Hematopoietic multipotent progenitor cell (in vitro differentiated cells): ENCODE measurements at places on chromosomes 7 and 10. TPM values are rescaled to one million over a fixed set of nuclear protein-coding genes. Genes with fewer than 3 reads are reported as not detected.

- no peak for DNase-seq
These were observed 132.2 kb downstream of the PRKG1 start for GRCh38 chr10:51206500-51206899.

- no peak for DNase-seq
These were observed 18.2 kb downstream of the PAXIP1 start for GRCh38 chr7:154984601-154985188.

DNA sequence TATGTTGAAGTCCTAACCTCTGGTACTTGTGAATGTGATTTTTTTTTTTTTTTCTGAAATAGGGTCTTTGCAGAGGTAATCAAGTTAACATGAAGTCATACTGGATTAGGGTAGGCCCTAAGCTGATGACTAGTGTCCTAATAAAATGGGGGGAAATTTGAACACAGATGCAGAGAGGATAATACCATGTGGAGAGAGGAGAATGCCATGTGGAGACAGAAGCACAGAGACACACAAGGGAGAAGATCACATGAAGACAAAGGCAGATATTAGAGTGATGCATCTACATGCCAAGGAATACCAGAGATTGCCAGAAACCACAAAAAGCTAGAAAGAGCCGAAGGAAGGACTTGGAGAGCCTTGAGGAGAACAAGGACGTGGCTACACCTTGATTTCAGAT is 28.5 kb upstream of the ARMC3 start:
- no peak for DNase-seq

Gene TUBB8
- total RNA-seq = not detected

DNA sequence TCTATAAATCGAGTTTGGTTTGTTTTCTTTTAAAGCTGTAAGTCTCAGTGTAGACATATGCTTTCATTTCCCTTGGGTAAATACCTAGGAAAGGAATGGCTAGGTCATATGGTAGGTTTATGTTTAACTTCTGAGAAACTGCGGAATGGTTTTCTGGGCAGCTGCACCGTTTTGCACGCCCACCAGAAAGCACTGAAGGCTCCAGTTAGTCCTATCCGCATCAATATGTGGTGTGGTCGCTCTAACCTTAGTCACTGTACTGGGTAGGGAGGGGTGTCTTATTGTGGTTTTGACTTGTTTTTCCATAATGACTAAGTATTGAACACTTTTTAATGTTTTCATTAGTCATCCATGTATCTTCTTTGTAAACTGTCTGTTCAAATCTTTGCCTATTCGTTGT is 279.5 kb upstream of the AKR1E2 start:
- DNase-seq = no peak

Gene ITIH2
- total RNA-seq = not detected

- DNase-seq = no peak
These were observed 36.2 kb downstream of the WBP1L start for GRCh38 chr10:102779680-102780526.

GRCh38 chr10:42790835-42791234 is 8.2 kb downstream of the BMS1 start:
- no peak for DNase-seq

- no peak for DNase-seq
These were observed 84.3 kb downstream of the CUL2 start for GRCh38 chr10:35005868-35006267.

Gene WDR86
- total RNA-seq = 1.1 TPM

Gene VWDE
- total RNA-seq = 7.5 TPM

Gene RELN
- not detected for total RNA-seq

GRCh38 chr10:113290137-113290536 is 262.7 kb upstream of the HABP2 start:
- DNase-seq = no peak

DNA sequence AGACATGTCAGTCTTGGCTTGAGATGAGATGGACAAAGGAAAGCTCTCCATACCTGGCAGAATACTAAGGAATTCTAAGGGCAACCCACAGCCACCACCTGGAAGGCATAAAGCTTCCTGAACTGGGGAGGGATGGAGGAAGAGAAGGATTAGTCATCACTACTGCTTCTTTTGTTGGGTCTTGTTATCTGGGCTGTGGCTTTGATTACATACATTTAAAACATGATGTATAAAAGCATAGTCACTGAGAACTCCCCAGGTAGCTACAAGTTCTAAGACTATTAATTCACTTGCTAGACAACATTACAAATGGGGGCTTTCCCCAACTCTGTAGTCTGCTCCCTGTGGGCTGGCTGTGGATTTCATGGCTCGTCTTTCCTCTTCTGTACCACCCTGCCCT is 58.2 kb downstream of the RBM33 start:
- no peak for DNase-seq

DNA sequence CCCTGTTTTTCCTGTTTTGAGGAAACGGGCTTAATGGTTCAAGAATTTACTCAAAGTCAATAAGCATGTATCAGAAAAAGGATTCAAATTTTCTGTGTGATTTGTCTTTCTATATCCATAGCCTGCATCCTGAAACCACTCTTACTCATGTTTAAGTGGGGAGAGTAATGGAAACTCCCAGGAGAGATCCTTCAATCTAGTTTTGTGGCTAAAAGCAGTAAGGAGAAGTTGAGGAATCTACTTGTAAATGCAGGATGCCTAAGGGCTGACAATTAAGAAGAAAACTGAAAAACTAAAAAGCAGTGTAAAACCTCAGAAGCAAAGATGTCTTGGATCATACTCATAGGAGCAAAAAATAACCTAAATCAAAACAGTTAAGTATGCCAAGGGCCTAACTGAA is 68.1 kb upstream of the GRID1 start:
- no peak for DNase-seq

DNA sequence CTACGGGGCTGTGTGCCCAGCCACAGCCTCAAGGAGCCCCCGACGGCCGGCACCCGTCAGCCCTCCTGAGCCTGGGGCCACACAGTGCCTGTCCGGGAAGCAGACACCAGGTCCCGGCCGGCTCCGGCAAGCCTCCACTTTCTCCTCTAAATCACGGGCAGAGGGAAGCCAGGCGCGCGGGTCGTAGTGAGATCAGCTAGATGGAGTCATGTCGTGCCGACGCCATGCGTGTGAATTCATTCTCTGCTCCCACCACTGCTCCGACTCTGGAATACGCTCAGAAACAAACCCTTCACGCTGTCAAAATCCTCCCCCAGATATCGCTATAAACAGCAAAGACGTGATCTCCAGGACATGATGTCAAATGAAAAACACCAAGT is 93.7 kb upstream of the DNAAF5 start:
- DNase-seq = no peak

GRCh38 chr10:31759124-31759798 is 169.4 kb downstream of the ARHGAP12 start:
- peak; percentile 12 for DNase-seq

GRCh38 chr7:12985228-12985627 is 297.8 kb downstream of the ARL4A start:
- DNase-seq = no peak

DNA sequence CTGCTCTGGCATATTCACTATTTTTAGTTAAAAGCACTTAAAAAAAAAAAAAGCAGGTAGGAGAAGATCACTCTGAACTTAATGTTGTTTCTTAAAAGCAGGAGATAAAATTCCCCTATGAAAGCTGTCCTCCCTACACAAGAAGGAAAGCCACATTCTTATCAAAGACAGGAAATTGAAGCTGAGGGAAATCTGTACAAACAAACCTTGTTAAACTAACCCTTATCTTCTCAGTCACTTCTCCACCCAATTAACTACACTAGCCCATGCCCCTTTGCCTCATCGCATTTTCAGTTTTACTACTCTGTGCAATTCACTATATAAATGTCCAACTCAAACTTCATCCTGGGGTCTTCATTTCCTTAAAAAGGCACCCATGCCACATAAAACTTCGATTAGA is 2.7 kb upstream of the CDCA7L start:
- DNase-seq = no peak

Gene NEUROD6
- total RNA-seq = not detected

Gene MCMBP
- total RNA-seq = 28.5 TPM

DNA sequence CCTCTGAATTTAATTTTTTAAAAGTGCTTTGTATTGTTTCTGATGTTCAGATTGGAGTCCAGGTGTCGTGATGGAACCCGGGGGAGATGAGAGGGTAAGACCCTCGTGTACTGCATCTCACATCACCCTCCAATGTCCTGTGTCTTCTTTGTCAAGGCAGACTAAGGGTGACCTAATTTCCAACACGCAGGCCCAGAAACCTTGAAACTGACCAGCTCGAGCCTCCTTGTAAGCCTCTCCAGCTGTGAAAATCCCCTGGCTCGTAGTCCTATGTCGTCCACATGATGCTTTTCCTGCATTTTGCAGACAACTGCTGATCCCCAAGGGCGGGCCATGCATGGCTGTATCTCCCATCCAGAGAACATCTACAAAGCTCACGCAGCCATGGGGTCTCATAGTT is 220.2 kb downstream of the ARHGAP12 start:
- DNase-seq = no peak

GRCh38 chr10:91339729-91340128 is 70.4 kb upstream of the HECTD2 start:
- no peak for DNase-seq

Gene CNNM1
- total RNA-seq = 1.9 TPM

Gene IQCE
- 4.6 TPM for total RNA-seq

DNA sequence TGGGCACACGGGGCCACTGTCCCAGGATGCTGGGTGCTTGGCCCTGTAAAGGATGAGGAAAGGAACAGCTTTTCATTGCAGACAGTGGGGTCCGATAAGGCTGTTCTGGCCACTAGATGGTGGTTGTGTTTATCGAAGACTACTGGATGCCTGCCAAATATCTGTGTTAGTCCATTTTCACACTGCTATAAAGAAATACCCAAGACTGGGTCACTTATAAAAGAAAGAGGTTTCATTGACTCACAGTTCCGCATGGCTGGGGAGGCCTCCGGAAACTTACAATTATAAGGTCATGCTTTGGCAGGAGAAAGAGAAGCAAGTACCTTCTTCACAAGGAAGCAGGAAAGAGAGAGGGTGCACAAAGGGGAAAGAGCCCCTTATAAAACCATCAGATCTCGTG is 32.2 kb upstream of the GARS1 start:
- DNase-seq = no peak

DNA sequence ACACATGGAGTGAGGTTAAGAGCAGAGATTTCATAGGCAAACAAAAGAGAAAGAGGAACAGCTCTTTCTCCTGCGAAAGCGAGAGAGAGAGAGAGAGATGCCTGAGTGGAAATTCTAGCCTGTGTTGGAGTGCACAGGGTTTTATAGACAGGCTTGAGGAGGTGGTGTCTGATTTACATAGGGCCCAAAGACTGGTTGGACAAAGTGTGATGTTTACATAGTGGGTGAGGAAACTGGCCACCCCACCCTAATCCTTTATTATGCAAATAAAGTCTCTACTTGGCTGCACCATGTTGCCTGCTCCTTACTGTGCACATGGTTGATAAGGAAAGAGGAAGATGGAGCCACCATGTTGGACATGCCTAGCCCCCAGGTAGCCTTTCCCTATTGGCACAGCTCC is 967.8 kb upstream of the SORCS1 start:
- no peak for DNase-seq

Gene ANKRD26
- 2.4 TPM for total RNA-seq

- DNase-seq = no peak
These were observed 3.9 kb downstream of the BRAT1 start for GRCh38 chr7:2551418-2551817.

- no peak for DNase-seq
These were observed 18.6 kb upstream of the GATA3 start for GRCh38 chr10:8035641-8036470.

GRCh38 chr7:5248201-5248885 is 34.4 kb upstream of the SLC29A4 start:
- DNase-seq = no peak

DNA sequence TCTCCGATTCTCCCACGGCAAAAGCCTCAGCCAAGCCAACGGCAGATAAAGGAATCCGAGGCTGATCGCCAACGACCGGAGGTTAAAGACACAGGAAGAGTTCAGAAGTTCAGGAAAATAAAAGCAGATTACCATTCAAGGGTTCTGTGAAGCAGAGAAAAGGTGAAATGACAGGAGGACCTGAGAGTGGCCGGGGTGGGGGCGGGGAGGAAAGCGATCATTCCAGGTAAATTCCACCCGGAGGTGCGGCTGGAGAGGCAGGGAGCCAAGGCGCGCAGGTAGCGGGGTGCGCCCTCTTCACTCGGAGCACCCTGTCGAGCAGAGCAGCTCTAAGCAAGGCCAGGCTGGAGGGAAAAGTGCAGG is 35.3 kb upstream of the SEPHS1 start:
- DNase-seq = no peak

DNA sequence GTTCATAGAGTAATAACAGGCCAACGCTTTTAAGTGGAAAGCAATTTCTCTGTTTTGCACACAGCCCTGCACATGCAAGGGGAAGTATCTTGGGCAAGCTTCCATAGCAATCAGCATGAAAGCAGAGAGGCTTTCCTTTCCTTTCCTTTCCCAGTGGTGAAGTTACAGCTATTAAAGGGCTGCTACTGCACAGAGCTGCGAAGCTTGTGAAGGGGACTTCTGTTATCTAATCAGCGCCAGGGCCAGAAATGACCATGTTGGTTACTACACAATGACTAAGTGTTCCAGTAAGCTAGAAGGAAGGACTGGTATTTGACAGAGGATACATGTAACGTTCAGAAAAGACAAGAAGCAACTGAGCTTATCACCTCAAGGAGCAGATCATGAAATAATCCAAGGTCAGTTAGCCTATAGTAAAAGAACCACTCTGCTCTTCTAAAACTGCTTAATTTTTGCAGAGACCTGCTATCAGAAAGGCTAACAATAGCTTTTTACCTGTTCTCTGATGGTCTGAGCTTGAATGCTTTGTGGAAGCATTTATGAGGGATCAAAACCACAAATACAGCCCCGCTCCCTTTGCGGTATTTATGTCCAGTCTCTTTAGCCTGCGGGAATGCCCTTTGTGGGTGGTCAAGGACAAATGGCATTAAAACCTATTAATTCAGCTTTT is 45.9 kb downstream of the SGMS1 start:
- DNase-seq = peak; percentile 60

Gene SPDYE6
- total RNA-seq = not detected

- no peak for DNase-seq
These were observed 411.6 kb upstream of the DPP6 start for GRCh38 chr7:153640586-153640985.

GRCh38 chr7:81158189-81158588 is 239.3 kb upstream of the SEMA3C start:
- no peak for DNase-seq

DNA sequence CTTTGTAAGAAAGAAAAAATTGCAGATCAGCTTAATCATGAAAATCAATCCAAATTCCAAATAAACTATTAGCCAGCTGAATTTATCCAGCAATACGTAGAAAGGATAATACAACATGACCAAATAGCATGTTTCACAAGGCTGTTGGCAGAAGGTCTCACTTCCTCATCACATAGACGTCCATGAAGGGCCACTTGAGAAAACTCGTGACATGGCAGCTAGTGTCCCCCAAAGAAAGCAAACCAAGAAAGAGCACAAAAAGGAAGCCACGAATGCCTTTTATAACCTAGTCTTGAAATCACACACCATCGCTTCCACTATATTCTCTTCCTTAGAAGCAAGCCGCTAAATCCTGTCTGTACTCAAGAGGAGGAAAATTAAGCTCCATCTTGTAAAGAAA is 105.6 kb upstream of the NRBF2 start:
- DNase-seq = no peak
